ENCODE measurements at places on chromosomes 12 and 14.

GRCh38 chr14:61641914-61642613, 53.2 kb upstream of the HIF1A start:
- no peak for DNase-seq

DNA sequence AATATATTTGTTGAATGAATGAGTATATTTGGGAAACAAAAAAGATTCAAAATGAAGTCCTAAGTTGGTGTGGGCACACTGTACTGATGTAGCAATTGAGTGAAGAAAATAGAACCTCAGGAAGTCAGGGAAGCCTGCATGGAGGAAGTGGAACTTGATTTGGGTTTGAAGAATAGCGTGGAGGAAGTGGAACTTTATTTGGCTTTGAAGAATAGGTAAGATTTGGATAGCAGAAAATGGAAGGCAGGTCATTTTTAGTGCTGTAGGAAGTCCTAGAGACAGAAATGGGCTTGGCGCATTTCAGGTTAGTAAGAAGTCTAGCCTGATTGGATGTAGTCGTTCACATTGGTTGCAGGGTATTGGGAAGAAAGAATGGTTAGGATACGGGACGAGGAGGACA, 5.4 kb downstream of the C12orf75 start:
- DNase-seq: no peak

- no peak for DNase-seq
These were observed 3.5 kb downstream of the FOXN4 start for GRCh38 chr12:109305547-109305946.

DNA sequence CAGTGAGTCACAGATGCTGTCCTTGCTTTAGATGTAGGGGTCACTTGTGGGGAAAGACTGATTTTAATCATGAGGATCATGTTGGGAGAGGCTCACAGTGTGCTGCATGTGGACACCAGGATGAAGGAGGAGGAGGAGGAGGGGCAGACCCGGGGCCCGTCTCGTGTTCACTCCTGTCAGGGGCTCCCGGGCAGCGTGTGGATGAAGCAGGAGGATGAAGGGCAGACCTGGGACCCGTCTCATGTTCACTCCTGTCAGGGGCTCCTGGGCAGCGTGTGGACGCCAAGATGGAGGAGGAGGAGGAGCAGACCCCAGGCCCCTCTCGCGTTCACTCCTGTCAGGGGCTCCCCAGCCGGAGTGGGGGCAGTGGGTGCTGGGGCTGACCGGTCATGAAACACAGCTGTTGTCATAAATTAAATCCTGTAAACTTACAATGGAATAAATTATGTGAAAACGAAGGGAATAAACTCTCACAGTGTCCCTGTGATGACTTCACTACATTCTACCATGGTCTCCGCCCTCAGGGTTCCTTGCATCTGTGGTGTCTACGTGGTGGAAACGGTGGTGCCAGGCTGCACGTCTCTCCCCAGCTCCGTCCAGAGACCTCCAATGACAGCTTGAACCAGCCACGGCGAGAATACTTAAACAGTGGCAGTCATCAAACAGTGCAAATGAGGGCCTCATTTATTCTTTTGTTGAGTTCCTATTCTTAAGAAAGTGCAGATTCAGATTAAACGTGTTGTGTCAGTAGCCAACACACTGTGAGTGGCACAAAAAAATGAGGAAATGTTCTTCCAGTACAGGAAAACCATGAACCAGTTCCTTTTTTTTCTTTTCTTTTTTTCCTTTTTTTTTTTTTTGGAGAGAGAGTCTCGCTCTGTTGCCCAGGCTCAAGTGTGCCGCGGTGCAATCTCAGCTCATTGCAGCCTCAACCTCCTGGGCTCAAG, 37.7 kb upstream of the SFSWAP start:
- DNase-seq: no peak

DNA sequence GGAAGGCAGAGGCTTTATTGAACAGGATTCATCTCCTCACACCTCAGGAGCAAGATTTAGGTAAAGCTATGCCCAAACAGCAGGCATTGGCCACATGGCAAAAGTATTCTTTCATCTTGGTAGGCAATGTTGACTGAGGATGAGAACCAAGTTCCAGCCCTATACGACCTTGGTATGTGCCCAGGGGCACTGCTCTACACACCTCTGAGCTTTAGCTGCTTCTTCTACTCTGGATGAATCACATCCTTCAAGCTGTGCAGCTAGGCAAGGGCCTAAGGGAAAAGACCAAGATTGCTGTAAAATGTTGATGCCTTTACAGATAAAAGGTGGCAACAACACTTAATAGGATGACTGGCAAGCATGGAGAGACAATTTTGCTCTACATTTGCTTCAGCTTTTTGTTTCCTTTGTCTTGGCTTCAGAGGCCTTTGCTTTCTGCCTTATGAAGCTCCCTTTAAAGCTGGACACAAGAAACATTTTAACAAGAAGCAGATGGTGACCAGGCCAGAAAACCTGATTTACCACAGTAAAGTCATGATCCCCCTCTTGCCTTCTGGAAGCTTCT, 183.3 kb upstream of the KITLG start:
- DNase-seq: no peak

GRCh38 chr12:45718306-45718705, 11.2 kb upstream of the ARID2 start:
- DNase-seq: no peak

GRCh38 chr12:51156245-51156765, 16.6 kb downstream of the TFCP2 start:
- no peak for DNase-seq

DNA sequence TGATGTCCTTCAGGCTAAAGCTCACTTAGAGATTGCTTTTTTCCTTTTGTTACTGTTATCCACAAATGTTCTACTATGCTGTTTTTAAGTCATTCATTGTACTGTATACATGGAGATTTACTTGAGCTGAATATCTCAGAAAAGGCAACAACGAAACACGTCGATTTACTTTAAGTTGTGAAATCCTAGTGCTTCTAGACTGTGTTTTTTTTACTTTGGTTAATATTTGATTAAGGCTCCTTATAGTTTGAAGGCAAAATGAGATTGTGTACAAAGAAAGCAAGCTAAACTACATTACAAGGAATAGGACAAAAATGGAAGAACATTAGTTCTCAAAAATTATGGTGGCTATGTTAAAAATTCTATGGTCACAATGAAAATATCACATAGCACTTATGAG, 114.5 kb downstream of the SLC35F4 start:
- no peak for DNase-seq

- DNase-seq: no peak
These were observed 557.2 kb upstream of the STXBP6 start for GRCh38 chr14:25607192-25607591.

GRCh38 chr12:125092872-125093680, 27.8 kb downstream of the AACS start:
- no peak for DNase-seq

DNA sequence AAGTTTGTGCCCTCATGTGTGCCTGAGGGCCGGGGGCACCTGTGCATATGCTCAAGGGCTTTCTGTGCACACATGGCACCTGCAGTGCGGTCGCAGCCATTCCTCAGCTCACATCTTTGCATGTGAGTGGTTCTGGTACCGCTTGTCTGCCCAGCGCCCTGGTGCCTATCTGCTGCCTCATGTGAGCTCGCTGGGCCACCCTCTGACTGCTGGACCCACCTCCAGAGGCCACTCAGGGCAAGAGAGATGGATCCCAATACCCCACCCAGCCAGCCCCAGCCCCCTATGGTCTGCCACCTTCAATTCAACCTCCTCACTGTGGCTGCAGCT, 5.4 kb upstream of the AMN start:
- DNase-seq: no peak

DNA sequence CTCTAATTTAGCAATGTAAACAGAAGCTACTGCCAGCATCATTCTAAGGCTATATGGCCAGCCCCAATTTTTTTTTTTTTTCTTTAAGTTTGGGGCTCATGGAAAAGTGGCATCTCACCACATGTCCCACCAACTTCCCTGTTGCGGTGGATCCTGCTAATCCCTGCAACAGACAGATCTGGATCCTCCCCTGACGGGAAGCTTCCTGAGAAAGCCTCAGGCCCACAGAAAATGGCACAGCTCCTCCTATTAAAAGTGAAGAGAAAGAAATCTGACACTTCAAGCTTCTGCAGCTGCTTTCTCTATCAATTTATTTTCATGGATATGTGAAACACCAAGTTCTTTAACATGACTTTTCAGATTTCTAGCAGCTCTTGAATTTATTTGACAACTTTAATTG, 433.8 kb upstream of the DCN start:
- no peak for DNase-seq

DNA sequence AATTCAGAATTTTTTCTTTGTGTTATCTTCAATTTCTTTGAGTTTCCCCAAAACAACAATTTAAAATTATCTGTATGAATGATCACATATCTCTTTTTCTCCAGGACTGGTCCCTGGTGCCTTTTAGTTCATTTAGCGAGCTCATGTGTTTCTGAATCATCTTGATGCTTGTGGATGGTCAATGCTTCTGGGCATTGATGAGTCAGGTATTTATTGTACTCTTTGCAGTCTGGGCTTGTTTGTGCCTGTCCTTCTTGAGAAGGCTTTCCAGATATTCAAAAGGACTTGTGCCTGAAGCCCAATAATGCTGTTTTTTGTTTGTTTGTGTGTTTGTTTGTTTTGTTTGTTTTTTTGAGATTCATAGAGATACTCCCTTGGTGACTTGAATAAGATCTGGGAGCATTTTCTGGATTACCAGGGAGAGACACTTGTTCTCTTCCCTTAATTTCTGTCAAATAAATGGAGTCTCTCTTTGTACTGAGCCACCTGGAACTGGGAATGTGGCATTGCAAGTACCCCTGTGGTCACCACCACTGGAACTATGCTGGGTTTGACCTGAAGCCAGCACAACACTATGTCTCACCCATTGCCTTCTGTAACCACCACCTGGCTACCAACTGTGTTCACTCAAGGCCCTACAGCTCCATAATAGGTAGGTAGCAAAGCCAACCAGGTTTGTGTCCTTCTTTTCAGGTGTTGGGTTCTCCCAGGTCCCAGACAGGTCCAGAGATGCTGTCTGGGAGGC, 56.3 kb downstream of the SLC6A15 start:
- DNase-seq: no peak

DNA sequence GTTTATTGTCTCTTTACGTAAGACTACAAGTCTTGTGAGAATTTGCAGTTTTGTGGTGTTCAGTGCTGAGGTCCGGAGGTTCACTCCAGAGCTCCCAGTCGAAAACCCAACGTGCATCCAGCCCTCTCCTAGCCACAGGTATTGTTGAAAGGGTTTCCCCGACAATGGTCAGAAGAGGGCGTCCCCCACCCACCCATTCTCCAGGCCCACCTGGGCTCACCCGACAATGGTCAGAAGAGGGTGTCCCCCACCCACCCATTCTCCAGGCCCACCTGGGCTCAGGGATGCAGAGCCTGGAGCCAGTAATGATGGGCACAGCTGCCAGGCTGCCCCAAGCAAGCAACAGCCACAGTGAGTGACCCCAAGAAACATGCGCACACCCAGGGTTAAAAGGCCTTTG, 126.8 kb upstream of the EVL start:
- no peak for DNase-seq

DNA sequence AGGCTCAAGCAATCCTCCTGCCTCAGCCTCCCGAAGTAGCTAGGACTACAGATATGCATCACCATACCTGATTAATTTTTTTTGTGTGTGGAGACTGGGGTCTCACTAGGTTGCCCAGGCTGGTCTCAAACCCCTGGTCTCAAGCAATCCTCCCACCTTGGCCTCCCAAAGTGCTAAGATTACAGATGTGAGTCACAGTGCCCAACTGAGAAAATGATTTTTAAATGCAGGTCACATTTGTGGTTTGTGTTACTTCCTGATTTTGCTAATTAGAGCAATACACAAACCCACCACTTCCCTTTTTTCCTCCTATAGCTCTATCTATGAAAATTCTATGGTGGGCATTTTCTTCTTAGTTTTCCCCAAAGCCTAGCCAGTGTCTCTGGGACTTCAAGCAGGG, 45.5 kb upstream of the TMEM263 start:
- DNase-seq: no peak

DNA sequence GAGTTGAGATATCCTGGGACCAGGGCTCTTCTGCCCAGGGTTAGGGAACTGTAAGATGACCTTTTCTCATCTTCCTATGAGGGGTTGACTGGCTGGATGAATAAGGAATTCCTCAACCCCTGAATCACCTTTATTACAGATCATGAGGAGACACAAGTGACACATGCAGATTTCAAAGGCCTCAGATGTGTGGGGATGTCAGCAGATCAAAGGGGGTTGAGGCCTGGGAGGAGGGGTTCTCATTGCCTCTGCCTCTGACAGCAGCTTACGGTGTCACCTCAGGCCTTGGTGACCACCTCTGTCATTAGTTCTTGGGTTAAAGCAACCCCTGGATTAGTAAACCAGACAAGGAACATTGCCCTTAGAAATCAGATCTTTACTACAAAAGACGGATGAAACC, 2.1 kb upstream of the KRT72 start:
- no peak for DNase-seq

DNA sequence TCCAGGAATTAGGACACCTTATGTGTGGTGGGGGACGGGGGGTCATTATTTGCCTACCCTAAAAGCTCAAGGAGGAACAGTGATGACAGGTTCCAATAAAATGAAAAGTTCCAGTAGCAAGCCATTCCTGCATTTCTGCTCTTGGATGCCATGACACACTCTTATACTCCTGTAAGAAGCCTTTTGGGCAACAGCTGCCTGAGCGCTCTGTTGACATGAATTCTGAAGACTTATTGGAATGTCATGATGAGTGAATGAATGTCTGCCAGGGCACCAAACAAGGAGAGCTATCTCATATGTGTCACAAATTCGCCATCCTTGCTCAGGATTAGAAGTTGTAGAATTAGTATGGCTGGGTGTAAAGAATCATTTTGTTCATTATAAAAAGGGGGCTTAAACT, 36.3 kb downstream of the PTGER2 start:
- no peak for DNase-seq

- no peak for DNase-seq
These were observed 140.6 kb downstream of the FBXL14 start for GRCh38 chr12:1453810-1454209.

GRCh38 chr14:99687284-99688209, 3.4 kb downstream of the CYP46A1 start:
- no peak for DNase-seq

DNA sequence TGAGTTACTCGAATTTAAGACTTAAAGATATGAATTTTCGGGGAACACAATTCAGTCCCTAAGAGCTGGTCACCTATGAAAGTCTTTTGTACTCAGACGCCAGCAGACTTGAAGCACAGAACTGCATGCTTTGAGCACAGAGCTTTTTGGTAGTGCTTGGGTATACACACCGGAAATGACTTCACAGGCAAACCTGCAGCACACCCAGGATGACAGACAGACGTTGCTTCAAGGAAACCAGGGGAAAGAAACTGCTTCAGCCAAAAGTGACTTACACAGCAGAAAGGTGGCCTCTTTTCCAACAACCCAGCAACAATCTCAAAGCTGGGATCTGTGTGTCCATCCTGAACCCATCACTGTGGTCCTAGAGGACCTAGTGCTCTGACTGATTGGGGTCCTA, 975.1 kb downstream of the AACS start:
- no peak for DNase-seq

DNA sequence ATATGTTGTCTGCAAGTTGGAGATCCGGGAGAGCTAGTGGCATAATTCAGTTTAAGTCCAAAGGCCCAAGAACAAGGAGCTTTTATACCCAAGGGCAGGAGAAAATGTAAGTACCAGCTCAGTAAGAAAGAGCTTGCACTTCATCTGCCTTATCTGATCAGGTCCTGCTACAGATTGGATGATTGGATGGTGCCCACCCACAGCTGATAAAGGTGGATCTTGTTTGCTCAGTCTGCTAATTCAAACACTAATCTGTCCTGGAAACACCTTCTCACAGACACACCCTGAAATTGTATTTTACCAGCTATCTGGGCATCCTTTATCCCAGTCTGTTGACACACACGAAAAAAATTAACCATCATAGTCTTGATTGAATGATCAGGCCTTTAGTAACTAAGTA, 230.7 kb upstream of the SLC16A7 start:
- DNase-seq: no peak

GRCh38 chr14:98181768-98182167, 1090.2 kb downstream of the BCL11B start:
- DNase-seq: no peak

Data from activated T-helper 9 cell treated with anti-CD3 and anti-CD28 coated beads, Interleukin-2, amount 50 U/mL, for 16 hours (primary cell).